ENCODE measurements at places on chromosomes 5 and 9.

- peaks cover 13% of the 10 kb centered on the region for H3K4me1 ChIP-seq
- H3K36me3 ChIP-seq = no peaks in the 10 kb centered on the region
- no peak for DNase-seq
- no peak overlapping the region for H3K4me3 ChIP-seq
- H3K27ac ChIP-seq = no peak overlapping the region
- no peaks in the 10 kb centered on the region for H3K27me3 ChIP-seq
Observed at GRCh38 chr5:74122175-74122574, 496.2 kb downstream of the ARHGEF28 start.

DNA sequence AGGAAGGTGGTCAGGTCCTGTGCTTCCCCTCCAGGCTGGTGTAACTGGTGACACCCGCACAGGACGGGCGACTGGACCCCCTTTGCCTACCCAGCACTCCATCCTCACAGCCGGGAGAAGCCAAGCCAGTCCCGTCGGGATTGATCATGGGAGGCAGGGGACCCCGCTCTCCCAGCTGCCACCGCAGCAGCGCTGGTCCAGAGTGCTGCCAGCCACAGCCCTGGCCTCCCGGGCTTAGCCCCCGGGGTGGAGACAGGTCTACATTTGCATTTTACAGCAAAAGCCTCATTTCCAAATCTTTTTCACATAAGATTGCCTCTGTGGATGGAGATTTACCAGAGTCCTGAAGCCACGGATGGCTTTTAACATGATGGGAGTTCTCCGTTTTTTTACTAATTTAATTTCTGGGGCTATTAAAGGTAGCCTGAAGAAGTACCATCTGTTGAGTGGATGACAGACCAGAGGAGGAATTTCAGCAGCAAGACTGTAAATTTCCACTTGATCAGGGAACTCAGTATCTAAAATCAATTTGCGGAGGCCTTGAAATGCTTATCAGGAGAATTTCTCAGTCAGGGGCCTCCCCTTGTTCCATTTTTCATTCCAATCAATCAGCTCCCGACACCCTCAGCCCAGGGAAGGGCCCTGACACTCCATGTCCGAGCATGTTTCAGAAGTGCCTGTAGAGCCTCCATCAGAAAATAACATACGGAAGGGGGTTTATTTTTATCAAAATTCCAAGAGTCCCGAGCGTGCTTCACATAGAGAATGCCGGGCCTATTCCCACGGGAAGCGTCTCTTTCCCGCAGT lies 80.6 kb downstream of the OLFM1 start:
- H3K36me3 ChIP-seq = no peaks in the 10 kb centered on the region
- H3K27ac ChIP-seq = no peak overlapping the region
- H3K27me3 ChIP-seq = peaks cover 39% of the 10 kb centered on the region
- H3K4me1 ChIP-seq = no peaks in the 10 kb centered on the region
- no peak overlapping the region for H3K4me3 ChIP-seq

- peaks cover 7% of the 10 kb centered on the region for H3K27me3 ChIP-seq
- no peak overlapping the region for H3K4me3 ChIP-seq
- no peak for DNase-seq
- no peaks in the 10 kb centered on the region for H3K4me1 ChIP-seq
- no peaks in the 10 kb centered on the region for H3K36me3 ChIP-seq
- no peak overlapping the region for H3K27ac ChIP-seq
Observed at GRCh38 chr5:44245935-44246334, 143.3 kb downstream of the FGF10 start.

DNA sequence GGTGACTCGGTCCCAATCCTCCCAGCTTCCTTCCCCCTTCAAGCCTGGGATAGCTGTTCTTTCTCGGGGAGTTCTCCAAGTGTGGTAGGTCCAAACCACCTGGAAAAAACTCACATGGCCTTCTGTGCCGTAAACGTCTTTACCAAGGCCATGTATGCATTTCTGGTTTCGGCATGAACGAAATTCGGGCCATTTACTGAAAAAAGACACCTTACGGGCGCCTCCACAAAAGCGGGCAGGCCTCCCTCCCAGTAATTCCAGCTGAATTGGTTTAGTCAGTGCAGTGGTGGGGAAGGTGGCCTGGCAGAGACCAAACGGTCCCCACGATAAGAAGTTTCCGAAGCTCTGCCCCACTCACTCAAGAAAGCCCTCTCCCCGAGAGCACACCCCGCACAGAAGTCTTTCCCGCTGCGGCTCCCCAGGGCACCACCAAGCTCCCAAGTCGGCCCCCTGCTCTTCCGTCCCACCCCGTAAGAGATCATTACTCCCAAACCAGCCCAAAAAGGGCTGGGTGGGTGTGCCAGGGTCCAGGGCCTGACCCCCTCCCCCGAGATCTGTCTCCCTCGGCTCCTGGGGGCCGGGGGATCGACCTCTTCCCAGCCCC lies 86.3 kb upstream of the MELK start:
- peak overlapping the region; percentile 92 for H3K4me3 ChIP-seq
- peak overlapping the region; percentile 53 for H3K27ac ChIP-seq
- no peaks in the 10 kb centered on the region for H3K27me3 ChIP-seq

DNA sequence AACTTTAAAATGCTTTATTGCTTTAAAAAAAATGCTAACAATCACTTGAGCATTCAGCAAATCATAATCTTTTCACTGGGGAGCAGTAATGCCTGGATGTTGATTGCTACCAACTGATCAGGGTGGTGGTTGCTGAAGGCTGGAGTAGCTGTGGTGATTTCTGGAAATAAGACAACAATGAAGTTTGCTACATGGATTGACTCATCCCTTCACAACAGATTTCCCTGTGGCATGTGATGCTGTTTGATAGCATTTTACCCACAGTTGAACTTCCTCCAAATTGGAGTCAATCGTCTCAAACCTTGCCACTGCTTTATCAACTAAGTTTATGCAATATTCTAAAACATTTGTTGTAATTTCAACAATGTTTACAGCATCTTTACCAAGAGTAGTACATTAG lies 83.3 kb downstream of the MLLT3 start:
- H3K4me1 ChIP-seq = no peaks in the 10 kb centered on the region
- no peaks in the 10 kb centered on the region for H3K36me3 ChIP-seq
- no peak overlapping the region for H3K4me3 ChIP-seq
- H3K27me3 ChIP-seq = no peaks in the 10 kb centered on the region

DNA sequence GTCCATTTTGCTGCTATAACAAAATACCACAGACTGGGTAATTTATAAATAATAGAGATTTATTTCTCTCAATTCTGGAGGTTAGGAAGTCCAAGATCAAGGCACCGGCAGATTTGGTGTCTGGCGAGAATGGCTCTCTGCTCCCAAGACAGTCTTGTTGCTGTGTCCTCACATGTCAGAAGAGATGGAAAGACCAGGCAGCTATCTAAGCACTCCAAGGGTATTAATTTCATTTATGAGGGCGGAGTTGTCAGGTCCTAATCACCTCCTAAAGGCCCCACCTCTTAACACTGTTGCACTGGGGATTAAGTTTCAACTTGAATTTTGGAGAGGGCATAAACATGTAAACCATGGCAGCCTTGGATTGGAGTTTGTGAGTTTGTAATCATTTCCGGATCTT lies 30.3 kb downstream of the ADCY2 start:
- no peak overlapping the region for H3K4me3 ChIP-seq
- H3K36me3 ChIP-seq = no peaks in the 10 kb centered on the region
- H3K27me3 ChIP-seq = no peaks in the 10 kb centered on the region
- DNase-seq = no peak
- H3K4me1 ChIP-seq = no peaks in the 10 kb centered on the region

GRCh38 chr5:44714871-44715561 lies 93.7 kb upstream of the MRPS30 start:
- H3K4me3 ChIP-seq = no peak overlapping the region
- H3K27ac ChIP-seq = no peak overlapping the region
- H3K4me1 ChIP-seq = no peaks in the 10 kb centered on the region
- no peaks in the 10 kb centered on the region for H3K36me3 ChIP-seq

- DNase-seq = no peak
- no peaks in the 10 kb centered on the region for H3K4me1 ChIP-seq
- no peaks in the 10 kb centered on the region for H3K36me3 ChIP-seq
- no peak overlapping the region for H3K27ac ChIP-seq
- H3K27me3 ChIP-seq = no peaks in the 10 kb centered on the region
- H3K4me3 ChIP-seq = no peak overlapping the region
Observed at GRCh38 chr5:60526336-60526875, 173.6 kb downstream of the DEPDC1B start.

DNA sequence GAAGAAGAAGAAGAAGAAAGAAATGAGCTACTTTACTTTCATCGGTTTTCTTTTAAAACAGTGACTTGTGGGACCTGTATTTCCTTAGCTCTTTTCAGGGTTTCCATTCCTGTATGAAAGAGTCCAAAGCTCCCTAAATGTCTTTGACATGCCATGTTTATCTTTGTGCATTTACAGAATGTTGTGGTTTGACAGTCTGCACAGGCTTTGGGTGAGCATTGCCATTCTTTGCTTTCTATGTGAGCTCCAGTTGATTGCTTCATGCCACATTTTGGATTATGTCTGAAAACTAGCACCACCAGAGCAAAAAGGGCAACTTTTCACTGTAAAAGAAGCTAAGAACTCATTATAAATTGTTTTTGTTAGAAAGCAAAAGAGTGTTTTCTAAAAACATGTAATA lies 733.4 kb downstream of the TLE4 start:
- no peak for DNase-seq
- H3K4me3 ChIP-seq = no peak overlapping the region
- H3K36me3 ChIP-seq = no peaks in the 10 kb centered on the region
- H3K27me3 ChIP-seq = peaks cover 4% of the 10 kb centered on the region

DNA sequence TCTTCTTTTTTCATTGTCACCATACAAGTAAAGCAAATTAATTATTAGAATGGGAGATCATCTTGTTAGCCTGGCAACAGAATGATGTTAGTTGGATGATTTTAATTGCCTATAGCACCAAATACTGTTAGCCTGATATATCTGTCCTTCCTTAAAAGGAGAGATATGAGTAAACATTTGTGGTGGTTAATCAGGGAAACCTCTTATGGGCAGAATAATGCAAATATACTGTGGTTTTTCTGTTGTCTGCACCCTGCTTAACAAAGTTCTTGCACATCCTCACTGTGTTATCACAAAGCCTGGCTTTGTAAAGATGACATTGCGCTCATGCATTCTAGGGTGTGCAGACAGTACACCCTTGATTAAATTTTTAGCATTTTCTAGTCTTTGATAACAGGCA lies 254.9 kb upstream of the SMC2 start:
- DNase-seq = no peak
- no peaks in the 10 kb centered on the region for H3K36me3 ChIP-seq
- H3K4me3 ChIP-seq = no peak overlapping the region
- H3K4me1 ChIP-seq = no peaks in the 10 kb centered on the region

DNA sequence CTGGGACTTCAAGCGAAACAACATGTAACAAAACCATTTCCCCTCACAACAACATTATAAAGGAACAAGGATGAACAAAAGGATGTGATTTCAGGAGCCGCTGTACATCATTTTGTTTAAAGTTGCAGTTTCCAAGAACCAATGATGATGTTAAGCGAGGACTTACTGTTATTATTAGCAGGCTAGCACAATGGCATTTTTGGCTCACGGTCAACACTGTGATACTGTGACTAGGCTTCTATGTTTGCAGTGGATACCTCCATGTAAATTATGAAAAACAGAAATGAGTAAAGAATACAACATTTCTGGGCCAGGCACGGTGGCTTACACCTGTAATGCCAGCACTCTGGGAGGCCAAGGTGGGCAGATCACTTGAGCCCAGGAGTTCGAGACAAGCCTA lies 113.0 kb downstream of the AUH start:
- H3K4me3 ChIP-seq = no peak overlapping the region
- no peaks in the 10 kb centered on the region for H3K27me3 ChIP-seq
- no peaks in the 10 kb centered on the region for H3K36me3 ChIP-seq
- DNase-seq = no peak
- H3K27ac ChIP-seq = no peak overlapping the region

DNA sequence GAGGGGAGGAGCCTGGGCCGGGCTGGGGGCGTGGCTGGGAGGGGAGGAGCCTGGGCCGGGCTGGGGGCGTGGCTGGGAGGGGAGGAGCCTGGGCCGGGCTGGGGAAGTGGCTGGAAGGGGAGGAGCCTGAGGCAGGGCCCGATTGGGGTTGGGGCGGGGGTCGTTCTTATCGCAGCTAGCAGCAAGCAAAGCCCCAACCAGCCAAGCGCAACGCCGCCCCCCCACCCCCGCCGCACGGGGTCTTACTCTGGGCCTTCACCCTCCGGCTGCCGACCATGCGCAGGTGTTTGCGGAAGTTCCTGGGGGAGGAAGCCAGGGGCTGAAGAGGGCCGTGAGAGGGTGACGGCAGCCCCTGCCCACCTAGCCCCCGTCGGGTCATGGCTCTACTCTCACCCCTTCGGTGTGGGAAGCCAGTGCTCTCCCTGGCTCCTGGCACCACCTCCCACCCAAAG lies 5.0 kb downstream of the NSMF start:
- H3K27me3 ChIP-seq = no peaks in the 10 kb centered on the region
- H3K27ac ChIP-seq = no peak overlapping the region
- H3K4me1 ChIP-seq = no peaks in the 10 kb centered on the region
- DNase-seq = peak; percentile 76

- DNase-seq = no peak
- H3K4me3 ChIP-seq = no peak overlapping the region
- H3K27ac ChIP-seq = no peak overlapping the region
- H3K36me3 ChIP-seq = no peaks in the 10 kb centered on the region
- peaks cover 12% of the 10 kb centered on the region for H3K4me1 ChIP-seq
Observed at GRCh38 chr5:123156577-123157296, 67.7 kb downstream of the PRDM6 start.

- peak overlapping the region; percentile 6 for H3K27ac ChIP-seq
- DNase-seq = no peak
- H3K27me3 ChIP-seq = no peaks in the 10 kb centered on the region
- H3K4me3 ChIP-seq = no peak overlapping the region
- no peaks in the 10 kb centered on the region for H3K36me3 ChIP-seq
Observed at GRCh38 chr9:86600291-86600690, 246.1 kb upstream of the TUT7 start.

- no peaks in the 10 kb centered on the region for H3K27me3 ChIP-seq
- H3K36me3 ChIP-seq = no peaks in the 10 kb centered on the region
- H3K27ac ChIP-seq = no peak overlapping the region
- DNase-seq = no peak
- H3K4me3 ChIP-seq = no peak overlapping the region
Observed at GRCh38 chr5:68345582-68345981, 130.0 kb downstream of the PIK3R1 start.

DNA sequence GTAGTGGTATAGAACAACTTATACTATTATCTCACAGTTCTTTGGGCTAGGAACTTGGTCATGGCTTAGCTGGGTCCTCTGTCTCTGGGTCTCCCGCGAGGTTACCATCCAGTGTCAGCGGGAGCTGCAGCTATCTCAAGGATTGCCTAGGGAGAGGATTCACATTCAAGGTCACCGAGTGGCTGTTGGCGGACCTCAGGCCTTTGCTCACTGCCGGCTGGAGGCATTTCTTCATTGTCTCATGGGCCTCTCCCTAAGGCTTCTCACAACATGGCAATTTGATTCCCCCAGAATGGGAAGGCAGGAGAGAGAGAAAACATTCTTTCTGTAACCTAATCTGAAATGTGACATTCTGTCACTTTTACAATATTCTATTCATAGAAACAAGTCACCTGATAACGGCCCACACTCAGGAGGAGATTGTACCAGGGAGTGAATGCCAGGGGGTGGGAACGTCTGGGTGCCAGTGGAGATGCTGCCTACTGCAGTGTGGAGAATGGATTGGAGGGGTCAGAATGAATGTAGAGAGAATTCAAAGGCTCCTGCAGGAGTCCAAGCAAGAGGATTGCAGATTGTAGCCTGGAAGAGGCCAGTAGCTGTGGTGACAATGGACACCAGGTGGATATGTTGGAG lies 29.5 kb upstream of the ANKRD18A start:
- DNase-seq = no peak
- no peaks in the 10 kb centered on the region for H3K27me3 ChIP-seq
- H3K27ac ChIP-seq = no peak overlapping the region
- no peak overlapping the region for H3K4me3 ChIP-seq
- H3K36me3 ChIP-seq = no peaks in the 10 kb centered on the region
- no peaks in the 10 kb centered on the region for H3K4me1 ChIP-seq

Measured in RWPE2 (cell line).